ENCODE measurements at places on chromosomes 13 and 19.

- H3K36me3 ChIP-seq: no peaks in the 10 kb centered on the region
- H3K4me3 ChIP-seq: no peak overlapping the region
- no peaks in the 10 kb centered on the region for H3K27me3 ChIP-seq
- no peak for DNase-seq
- no peak overlapping the region for H3K27ac ChIP-seq
Observed at GRCh38 chr13:80469105-80469852, 128.4 kb upstream of the SPRY2 start.

DNA sequence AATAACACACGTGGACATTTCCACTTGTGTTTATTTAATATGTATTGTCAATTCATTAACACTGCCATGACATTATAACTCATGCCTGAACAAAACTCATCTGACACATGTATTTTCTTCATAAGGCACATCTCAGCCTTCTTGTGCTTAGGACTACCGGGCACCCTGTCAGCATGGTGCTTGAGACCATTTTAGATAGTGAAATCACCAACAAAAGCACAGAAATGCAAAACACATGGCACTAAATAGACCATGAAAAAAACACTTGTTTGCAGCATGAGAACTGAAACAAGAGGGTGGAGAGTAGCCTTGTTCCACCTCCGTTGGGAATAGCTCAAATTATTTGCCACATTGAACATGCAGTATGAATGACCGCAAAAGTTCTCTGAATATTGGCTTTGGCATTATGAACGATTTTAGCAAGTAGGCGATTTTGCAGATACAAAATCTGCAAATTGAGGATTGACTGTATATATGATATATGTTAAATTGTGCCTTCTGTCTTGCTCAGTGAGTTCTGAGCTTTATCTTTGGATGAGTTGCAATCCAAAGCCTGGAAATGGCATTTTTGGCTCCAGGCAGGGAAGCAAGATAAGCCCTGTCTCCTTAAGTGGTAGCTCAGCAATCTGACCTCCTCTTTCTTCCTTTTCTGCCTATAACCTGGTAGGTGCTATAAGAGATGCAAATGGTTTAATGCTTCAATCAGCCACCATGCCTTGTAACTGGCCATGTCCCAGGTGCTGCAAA, 328.2 kb downstream of the HS6ST3 start:
- no peak for DNase-seq
- no peaks in the 10 kb centered on the region for H3K4me1 ChIP-seq
- H3K36me3 ChIP-seq: no peaks in the 10 kb centered on the region
- H3K27ac ChIP-seq: no peak overlapping the region
- H3K27me3 ChIP-seq: no peaks in the 10 kb centered on the region

DNA sequence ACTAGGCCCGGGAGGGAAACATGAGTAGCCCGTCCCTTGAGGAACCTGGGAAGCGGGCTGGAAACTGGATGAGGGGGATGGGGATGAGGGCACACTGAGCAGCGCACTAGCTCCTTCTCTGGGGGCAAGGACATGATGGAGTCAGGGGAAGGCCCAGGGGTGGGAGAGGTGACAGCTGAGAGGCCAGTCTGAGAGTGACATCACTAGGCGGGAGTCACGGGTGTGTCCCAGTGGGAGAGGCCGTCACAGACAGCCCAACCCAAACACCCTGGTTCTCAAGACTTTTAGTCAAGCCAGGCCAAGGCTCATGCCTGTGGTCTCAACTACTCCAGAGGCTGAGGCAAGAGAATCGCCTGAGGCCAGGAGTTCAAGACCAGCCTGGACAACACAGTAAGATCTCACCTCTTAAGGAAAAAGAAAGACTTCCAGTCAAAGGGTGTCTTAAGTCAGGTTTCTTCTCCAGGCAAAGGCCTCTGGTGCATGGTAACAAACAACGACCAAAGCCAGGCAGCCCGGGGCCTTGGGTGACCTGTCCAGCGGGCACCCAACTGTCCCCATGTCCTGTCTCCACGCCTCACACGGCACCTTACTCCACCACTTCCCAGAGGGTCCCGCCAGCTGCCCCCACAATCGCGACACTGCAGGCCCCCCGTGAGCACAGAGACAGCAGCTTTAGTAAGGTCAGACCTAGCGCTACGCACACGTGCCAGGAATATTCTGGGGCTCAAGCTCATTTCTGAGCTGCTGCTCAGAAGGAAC, 25.5 kb upstream of the TIMM44 start:
- H3K4me1 ChIP-seq: no peaks in the 10 kb centered on the region
- H3K36me3 ChIP-seq: peaks cover 28% of the 10 kb centered on the region
- no peak for DNase-seq
- H3K27ac ChIP-seq: no peak overlapping the region

- peaks cover 5% of the 10 kb centered on the region for H3K27me3 ChIP-seq
- H3K4me1 ChIP-seq: no peaks in the 10 kb centered on the region
- H3K27ac ChIP-seq: no peak overlapping the region
- no peak overlapping the region for H3K4me3 ChIP-seq
Observed at GRCh38 chr13:110316196-110316595, 9.1 kb downstream of the COL4A2 start.

DNA sequence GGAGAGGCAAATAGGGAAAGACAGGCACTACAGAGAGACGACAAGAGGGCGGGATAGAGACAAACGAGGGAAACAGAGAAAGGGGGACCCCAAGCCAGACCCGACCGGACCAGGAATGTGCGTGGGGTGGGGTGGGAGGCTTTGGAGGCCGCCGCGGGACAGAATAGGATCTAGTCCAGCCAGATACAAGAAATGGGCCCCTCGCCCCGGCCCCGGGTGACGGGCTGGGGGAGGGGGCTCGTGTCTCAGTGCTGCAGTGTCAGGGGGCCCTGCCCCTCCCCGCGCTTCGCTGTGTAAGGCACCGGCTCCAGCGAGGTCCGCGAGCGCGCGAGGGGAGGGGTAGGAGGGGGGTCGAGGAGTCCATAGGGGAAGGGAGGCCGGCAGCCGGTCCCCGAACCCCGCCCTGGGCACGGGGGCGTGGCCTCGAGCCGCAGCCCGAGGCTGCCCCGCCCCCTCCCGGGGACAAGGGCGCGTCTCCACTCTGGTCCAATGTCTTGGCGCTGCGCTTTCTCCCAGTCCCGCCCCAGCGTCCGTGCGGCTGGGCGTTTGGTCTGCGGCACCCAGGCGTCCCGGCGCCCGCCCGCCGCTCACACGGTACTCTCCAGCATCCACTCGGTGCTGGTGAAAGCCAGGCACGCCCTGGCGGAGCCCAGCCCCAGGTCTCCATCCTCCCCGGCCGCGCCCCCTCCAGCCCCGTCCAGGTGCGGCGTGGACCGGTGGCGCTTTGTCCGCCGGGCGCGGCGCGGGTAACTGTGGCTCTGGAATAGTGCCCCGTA, 11.0 kb downstream of the IFNL1 start:
- DNase-seq: no peak
- peaks cover 29% of the 10 kb centered on the region for H3K4me1 ChIP-seq
- no peaks in the 10 kb centered on the region for H3K27me3 ChIP-seq
- H3K4me3 ChIP-seq: no peak overlapping the region

Data from HepG2 (cell line).